Cerebellar cortex (tissue), 1 donor: ENCODE measurements at places on chromosomes 6 and 20.
A peak's percentile ranks its signal among the peaks of the same experiment; 100 is the strongest.

- DNase-seq: no peak
Observed at GRCh38 chr6:71468038-71468437, 179.4 kb downstream of the OGFRL1 start.

GRCh38 chr6:100948381-100949133 lies 67.4 kb upstream of the ASCC3 start:
- no peak for DNase-seq

- DNase-seq: no peak
Observed at GRCh38 chr6:95856876-95857364, 158.9 kb upstream of the FUT9 start.

DNA sequence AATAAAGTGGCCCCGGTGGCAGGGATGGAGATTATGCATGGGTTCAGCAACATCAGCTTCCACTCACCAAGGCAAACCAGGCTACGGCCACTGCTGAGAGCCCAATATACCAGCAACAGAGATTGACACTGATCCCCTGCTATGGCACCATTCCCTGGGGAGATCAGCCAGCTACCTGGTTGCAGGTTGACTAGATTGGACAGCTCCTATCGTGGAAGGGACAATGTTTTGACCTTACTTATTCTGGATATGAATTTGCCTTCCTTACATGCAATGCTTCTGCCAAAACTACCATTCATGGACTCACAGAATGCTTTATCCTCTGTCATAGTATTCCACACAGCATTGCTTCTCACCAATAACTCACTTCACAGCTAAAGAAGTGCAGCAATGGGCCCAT lies 174.8 kb upstream of the TNFAIP3 start:
- DNase-seq: no peak

- DNase-seq: no peak
Observed at GRCh38 chr6:139990026-139990686, 615.7 kb upstream of the CITED2 start.

DNA sequence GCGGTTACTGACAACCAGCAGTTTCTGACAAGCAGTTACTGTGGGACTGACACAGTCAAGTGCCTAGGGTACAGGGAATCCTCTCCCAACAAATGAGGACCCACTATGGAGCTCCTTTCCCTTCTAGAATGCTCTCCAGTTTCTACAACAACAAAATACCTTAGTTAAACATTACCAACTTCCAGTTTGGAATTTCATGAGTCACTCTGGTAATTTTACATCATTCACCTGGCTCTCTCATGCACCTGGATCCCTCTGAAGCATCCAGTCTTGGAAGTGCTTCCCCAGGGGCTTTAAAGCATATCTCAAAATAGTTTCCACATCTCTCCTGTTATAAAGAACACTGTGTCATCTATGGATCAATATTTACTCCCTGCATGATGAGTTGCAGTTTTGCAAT lies 286.7 kb upstream of the SPTLC3 start:
- no peak for DNase-seq

DNA sequence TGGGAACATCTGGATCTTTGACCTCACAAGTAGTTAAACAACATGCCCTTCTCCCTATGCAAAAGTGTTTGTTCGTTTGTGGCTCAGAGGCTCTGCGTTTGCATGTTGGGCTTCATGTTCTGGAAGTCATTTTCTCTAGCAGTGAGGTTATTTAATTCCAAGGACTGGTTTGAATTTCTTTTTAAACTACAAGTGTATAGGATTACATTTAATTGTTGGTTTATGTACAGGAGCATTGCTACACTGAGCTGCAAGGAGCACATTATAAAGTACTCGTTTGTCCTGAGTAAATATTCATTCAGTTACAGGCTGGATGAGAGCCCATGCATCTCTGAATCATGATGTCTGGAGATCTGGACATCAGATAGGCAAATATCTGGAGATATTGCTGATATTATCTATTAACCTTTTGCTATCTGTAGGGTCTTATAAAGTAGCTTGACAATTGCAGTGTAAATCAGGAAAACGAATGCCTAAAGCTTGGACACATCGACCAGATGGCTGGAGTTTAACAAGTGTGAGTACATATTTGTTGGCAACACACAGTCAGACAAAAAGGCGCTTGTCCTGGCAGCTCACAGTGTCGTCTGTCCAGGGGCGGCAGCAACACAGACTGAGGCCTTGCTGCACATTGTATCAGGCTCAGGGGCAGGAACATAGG lies 84.6 kb downstream of the PDE7B start:
- peak; percentile 95 for DNase-seq

DNA sequence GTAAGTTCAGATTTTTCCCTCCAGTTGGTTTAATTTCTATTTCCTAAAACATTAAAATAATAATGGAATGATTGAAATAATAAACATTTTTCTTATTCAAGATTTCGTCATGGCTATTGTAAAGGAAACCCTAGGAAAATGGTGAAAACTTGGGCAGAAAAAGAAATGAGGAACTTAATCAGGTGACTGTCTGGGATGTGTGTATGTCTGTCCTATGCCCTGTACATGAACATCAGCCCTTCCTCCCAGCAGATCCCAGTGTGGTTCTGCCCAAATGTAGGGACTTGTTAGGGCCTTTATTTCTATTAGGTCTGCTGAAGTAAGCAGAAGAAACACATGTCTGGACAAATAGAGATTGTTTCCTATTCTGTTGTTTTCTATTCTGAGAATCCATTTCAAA lies 13.1 kb downstream of the RIOK1 start:
- no peak for DNase-seq

DNA sequence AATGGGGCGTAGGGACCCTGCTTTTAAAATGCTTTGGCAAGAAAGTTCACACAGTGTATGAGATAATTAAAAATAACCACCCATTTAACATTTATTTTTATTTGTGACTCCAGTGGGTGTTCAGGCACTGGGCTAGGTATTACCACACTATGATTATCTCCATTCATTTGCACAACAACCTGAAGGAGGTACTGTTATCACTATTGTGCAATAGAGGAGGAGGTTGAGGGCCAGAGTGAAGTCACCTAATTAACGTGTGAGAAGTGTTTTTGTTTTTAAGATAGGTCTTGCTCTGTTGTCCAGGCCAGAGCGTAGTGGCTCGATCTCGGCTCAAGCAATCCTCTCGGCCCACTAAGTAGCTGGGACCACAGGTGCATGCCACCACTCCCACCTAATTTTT lies 29.2 kb downstream of the MAK start:
- no peak for DNase-seq

- DNase-seq: no peak
Observed at GRCh38 chr20:23503649-23504048, 12.7 kb downstream of the CST8 start.

DNA sequence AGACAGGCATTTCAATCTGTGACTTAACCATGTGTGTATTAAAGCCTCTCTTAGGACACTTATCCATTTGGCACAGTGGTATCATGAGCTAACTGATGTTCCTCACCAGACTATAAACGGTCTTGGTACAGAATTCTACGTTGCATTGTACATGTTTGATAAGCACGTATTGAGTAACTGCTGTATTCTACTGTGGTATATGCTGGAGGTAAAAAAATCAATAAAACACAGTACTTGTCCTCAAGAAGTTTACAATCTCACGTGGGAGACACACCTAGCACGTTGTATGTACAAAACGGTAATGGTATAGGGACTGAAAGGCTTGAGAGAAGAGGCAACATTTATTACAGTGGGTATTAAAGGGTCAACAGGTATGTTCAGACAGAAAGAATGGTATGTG lies 33.2 kb upstream of the FAM83C start:
- no peak for DNase-seq

DNA sequence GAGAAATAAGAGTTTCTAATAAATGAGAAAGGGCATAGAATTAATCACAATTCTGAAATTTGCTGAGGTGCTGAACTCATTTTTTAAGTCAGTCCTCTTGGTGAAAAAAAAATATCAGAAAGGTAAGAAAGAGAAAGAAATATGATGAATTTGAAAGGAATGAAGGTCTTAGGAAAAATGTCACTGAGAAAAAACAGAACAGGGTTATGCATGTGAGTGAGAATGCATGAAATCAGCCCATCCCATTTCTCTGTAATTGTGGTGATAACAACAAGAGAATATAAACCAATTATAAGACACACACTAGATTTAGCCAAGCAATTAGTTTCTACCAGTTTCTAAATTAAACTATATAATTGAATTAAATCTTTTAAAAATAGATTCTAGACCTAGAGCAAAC lies 138.9 kb downstream of the TBX18 start:
- no peak for DNase-seq

GRCh38 chr20:3681931-3682781 lies at the start of gene ADAM33:
ADAM33 (minus strand) TSS chr20:3682010; CDS start chr20:3682004, 6 bp downstream.
- DNase-seq: no peak

- DNase-seq: peak; percentile 58
Observed at GRCh38 chr20:25250508-25250907, 2.6 kb downstream of the PYGB start.

- DNase-seq: peak; percentile 32
Observed at GRCh38 chr6:122129313-122130025, 270.0 kb upstream of the HSF2 start.

DNA sequence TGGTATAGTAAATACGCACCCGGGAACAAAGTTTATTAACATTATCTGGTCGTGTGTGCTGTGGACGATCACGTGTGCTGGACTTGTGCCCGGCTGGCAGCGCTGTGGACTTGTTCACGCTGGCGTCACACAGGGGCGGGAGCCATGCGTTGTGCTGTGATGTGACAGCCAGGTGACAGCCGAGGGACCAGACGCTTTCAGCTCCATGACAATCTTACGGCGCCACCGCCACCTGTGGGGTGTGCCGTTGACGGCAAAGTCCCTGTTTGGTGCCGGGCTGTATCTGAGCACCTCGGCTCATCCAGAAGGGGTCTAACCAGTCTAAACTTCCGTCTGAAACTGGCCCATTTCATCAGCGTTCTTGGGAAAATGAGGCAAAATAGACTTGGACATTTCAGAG lies 25.2 kb downstream of the DLL1 start:
- peak; percentile 10 for DNase-seq

GRCh38 chr20:10668677-10669368 lies 5.0 kb downstream of the JAG1 start:
- no peak for DNase-seq
